ENCODE measurements at places on chromosomes 4 and X.

GRCh38 chr4:122091836-122092405 lies 60.2 kb upstream of the BLTP1 start:
- DNase-seq: no peak

- DNase-seq: no peak
These were observed 16.1 kb upstream of the TASL start for GRCh38 chrX:30593440-30594200.

DNA sequence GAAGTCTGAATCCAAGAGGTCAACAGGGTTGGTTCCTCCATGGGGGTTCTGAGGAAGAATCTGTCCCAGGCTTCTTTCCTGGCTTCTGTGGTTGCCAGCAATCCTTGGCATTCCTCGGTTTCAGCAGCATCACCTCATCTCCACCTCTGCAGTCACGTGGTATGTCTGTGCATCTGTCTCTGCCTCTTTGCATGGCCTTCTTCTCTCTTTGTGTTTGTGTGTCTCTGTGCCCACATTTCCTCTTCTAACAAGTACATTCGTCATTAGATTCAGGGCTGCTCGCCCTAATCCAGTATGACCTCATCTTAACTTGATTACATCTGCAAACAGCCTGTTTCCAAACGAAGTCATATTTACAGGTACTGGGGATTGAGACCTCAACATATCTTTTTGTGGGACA lies 114.0 kb downstream of the BCOR start:
- DNase-seq: no peak

DNA sequence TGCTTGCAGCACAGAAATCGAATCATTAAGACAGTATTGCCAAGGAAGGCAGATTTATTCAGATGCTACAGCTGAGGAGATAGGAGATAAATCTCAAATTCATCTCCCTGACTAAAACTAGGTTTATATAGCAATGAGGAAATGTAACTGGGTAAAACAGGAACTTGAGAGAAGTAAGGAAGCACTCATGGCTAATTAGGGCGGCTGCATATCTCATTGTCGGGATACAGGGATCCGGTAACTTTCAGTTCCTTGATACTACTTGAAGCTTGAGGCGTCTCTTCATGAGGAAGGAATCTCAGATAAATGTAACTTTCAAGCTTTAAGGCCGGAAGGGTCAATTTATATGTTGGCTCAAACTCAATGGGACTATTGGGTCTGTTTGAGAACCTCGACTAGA lies 129.2 kb upstream of the WDR1 start:
- no peak for DNase-seq

GRCh38 chr4:4820261-4820660 lies 39.2 kb upstream of the MSX1 start:
- no peak for DNase-seq

DNA sequence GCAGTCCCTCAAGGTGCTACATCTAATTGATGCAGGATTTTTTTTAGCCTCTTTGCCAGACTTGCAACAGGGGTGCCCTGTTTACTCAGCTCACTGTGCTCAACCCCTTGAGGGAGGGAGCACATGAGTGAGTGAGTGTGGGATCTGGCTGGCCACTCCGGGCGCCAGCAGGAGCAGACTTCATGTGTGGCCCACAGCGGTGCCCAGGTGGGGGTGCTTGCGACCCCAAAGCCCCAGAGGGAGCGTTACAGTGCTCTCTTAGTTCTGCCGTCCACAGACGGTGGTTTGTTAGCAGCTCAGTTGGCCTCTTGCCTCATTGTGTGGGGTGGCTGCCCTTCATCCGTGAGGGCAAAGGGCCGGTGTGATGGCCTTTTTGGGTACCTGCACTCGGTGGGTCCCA lies 81.6 kb upstream of the MYOZ2 start:
- no peak for DNase-seq

- no peak for DNase-seq
These were observed 10.0 kb upstream of the LNX1 start for GRCh38 chr4:53601251-53601764.

GRCh38 chrX:19883878-19884277 lies 3.5 kb downstream of the SH3KBP1 start:
- DNase-seq: no peak

GRCh38 chrX:135437867-135438733 lies 16.4 kb downstream of the SMIM10L2A start:
- DNase-seq: no peak

DNA sequence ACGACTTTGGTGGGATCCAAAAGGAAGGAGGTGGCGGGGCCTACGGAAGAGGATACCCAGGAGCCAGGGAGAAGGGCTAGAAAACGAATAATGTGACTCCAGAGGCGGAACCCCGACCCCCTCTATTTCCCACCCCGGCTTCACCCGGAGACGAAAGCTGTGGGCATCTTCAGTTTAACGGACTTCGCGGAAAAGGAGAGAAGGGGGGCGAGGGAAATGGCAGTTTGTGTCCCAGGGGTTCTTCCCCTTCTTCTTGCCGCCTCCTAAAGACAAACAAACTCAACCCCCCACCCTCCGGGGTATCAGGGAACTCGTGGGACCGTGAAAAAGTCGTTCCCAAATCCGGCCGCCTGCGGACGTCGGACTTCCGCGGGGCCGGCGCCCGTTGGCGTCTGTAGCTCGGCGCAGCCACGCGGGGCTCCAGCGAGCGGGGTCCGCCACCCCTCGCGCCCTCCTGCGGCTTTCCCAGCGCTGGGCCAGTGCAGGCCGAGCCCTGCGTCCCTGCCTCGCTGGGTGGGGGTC lies 3.6 kb upstream of the LEF1 start:
- DNase-seq: no peak

- DNase-seq: no peak
These were observed 235.1 kb upstream of the TAPT1 start for GRCh38 chr4:16461362-16461761.

GRCh38 chr4:155197757-155198156 lies 10.7 kb upstream of the NPY2R start:
- DNase-seq: no peak

DNA sequence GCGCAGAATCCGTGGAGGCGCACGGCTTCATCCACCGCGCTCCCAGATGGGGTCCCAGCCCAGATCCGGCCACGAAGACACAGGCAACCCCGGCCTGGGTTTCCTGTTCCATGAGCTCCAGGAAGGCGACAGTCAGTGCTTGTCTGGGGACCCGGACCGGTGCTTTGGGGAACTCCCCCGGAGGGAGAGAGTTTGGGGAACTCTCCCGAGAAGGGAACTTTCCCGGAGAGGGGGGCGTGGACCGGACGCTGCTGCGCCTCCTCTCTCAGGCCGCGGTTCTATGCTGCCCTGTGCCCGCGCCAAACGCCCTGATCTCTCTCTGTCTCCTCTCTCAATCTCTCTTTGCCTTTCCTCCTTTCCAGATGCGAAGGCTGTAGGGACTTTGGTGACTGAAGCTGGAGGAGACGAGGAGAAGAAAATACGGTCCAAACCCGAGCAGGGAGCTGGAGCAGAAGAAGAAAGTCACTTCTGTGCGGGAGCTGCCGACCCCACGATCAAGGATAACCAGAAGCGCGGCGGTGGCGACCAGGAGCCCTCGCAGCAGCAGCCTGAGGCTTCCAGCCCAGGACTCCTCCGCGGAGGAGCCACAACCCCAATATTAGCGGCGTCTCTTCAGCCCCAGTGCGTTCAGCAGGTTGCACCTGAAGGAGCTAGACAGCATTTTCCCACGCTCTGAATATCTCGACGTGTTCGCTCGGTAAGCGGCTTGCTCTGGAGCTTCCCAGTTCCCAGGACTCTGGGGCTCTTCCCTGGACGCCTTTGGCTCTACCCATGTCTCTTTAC lies 47.6 kb upstream of the NKAP start:
- DNase-seq: no peak

- no peak for DNase-seq
These were observed 69.1 kb downstream of the HS3ST1 start for GRCh38 chr4:11359591-11359990.

DNA sequence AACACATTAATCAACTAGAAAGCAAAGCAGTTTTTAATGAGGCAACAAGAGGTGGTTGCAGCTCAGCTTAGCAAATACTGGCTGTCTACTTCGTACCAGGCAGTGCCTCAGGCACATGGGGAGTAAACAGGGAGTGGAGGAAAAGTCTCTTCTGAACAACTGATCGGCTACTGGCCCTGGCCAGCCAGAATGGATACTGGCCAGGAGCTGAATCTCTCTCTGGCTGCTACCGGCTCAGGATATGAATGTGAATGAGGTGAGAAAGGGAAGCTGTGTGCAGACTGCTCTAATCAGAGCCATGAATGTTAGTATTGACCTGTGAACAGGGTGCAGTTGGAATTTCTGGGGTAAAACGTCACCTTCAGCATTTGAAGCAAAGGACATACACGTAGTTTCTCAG lies 77.3 kb downstream of the STK32B start:
- DNase-seq: no peak

DNA sequence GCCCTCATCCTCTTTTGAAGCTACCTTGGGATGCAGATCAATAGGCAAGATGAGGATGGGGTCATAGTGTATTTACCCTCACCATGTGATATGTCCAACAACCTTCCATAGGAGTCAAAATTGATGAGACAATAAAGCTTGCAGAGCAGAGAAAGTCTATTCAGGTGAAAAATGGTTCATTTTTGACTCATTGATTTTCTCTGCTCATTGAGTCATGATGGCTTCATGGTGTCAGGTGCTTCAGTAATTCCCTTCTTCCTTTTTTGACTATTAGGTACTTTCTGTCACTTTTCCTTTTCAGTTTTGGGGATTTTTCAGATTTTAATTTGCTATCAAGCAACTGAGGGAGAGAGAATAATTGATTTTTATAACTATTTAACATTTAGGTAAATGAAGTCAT lies 55.9 kb upstream of the IL2 start:
- no peak for DNase-seq

DNA sequence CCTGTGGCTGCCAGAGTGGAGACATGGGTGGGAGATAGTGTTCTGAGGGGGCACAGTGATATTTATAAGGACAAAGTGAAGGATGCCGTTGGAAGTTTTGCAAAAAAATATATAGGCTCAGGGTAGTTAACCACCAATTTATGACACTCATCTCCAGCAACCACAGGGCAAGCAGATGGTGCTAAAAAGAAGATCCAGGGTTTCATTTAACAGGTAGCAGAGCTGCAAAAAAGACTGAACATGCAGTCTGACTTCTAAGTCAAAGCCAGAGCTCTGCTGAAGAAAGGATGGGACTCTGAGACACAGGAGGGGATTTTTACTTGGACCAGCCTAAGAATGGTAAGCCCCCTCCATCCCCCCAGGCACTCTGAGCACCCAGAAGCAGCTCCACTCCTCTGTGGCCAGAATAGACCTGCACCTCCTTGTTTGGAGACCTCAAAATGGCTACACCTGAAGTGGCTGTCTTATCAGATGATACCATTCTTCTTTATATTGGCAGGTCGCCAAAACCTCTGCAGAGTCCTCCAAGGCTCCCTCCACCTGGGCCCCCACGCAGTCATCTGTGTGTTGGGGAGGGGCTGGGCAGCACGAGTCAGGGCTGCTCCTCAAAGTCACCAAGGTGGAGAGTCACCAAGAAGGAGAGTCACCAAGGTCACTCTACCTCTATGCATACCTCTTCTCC lies 161.4 kb upstream of the FAM9B start:
- no peak for DNase-seq

DNA sequence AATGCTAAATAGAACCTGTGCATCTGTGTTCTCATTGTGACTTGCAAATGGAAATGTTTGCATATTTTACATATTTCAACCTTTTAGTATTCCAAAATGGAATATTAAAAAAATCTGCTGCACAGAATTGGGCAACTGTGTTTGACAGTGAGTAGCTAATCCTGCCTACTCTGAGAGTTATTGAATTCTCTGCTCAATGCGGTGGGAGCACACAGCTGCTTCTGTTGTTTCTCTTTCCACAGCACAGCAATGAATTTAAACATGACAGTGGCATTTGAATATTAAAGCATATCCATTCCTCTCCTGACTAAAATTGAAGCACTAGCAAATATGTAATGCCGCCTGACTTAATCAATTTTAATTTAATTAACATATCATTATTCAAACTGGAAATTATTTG lies 366.6 kb downstream of the GASK1B start:
- DNase-seq: no peak

- DNase-seq: no peak
These were observed 63.6 kb downstream of the TRIM2 start for GRCh38 chr4:153267890-153268289.

- no peak for DNase-seq
These were observed 351.4 kb downstream of the KLHL13 start for GRCh38 chrX:117765211-117765610.

DNA sequence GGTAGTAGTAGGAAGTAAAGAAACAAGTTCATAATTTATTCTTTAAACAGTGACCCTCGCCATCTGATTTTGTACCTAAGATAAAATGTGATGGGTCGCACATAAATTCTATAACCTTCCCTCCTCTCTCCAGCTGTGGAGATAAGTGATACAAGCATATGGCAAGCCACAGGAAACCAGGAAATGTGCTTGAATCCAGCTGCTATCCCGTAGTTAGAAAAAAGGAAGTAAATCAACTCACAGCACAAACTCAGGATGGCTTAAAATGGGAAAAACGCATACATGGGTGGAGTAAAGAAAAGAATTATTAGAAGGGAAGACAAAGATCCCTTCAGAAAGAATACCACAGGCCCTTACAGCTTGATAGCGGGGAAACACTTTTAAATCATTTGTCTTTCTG lies 78.2 kb downstream of the ZNF827 start:
- no peak for DNase-seq

- DNase-seq: no peak
These were observed 362.7 kb downstream of the STIM2 start for GRCh38 chr4:27223326-27223725.

GRCh38 chr4:74555231-74555630 lies 110.3 kb downstream of the AREG start:
- no peak for DNase-seq

DNA sequence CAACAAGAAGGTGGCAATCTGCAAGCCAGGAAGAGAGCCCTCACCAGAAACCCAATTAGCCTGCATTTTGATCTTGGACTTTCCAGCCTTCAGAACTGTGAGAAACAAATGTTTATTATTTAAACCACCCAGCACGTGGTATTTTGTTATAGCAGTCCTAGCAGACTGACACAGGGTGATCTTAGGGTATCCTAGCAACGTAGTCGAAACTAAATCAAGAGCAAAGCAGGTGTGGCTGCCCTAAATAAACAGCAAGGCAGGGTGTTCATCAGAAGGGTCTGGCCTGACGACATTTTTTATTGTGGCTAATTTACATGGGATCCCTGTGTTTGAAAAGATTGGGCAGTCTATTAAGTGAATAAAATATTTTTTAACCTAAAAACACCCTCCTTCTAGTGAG lies 198.8 kb downstream of the VEGFC start:
- DNase-seq: no peak

- DNase-seq: no peak
These were observed 886.8 kb downstream of the NLGN4X start for GRCh38 chrX:5341902-5342301.

- no peak for DNase-seq
These were observed 18.0 kb downstream of the AIFM1 start for GRCh38 chrX:130147631-130148030.

- no peak for DNase-seq
These were observed 2.3 kb downstream of the FHDC1 start for GRCh38 chr4:152938237-152938947.

GRCh38 chr4:818106-818921 lies 7.6 kb downstream of the CPLX1 start:
- no peak for DNase-seq

Data from stimulated activated CD8-positive, alpha-beta memory T cell treated with anti-CD3 and anti-CD28 coated beads, Interleukin-2, amount 100 ng/mL, for 1 hour (primary cell).